Stimulated activated CD4-positive, alpha-beta T cell treated with anti-CD3 and anti-CD28 coated beads, Interleukin-1b, Interleukin-23, amount 100 ng/mL, for 24 hours (primary cell): ENCODE measurements at places on chromosomes 2 and 18.

DNA sequence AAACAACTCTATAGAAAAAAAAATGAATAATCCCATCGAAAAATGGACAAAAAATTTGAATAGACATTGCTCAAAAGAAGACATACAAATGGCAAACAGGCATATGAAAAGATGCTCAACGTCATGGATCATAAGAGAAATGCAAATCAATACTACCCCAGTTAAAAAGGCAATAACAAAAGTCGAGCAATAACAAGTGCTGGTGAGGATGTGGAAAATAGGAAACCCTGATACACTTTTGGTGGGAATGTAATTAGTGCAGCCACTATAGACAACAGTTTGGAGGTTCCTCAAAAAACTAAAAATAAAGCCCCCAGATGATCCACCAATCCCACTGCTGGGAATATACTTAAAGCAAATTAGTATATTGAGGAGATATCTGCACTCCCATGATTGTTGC lies 701.5 kb downstream of the NUP35 start:
- DNase-seq, result no peak

GRCh38 chr18:3472681-3473544 lies 22.9 kb downstream of the TGIF1 start:
- DNase-seq, result no peak

DNA sequence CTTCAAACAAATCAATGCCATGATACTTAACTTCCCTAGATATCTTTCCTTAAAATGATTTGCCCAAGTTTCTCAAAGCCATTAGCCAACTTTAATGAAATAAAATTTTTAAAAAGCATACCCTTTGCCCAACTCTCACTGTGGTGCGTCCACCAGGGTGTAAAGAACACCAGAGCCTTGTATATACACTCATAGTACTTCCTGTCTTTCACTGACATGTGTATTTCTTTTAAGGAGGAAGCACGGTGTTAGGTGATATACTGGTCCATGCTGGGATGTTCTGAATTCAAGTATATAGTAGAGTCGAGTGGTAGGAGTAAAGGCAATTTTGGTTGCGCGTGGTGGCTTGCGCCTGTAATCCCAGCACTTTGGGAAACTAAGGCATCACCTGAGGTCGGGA lies 22.7 kb downstream of the AAK1 start:
- no peak for DNase-seq

DNA sequence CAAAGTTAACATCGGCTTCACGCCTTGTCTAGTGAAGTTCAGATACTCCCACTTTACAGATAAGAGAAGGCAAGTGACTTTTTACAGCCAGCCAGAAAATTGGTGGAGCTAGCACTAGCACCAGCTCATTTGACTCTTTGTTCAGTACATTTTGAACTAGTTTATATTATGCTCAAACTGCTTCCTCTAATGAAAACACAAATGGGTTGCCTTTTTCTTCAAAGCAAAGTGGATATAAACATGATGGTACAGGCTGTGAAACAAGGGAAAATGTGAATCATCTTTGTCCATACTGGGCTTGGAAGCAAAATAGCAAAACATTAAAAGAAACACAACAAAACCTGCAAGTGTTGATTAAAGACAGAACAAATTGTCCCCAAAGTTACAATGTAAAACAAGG lies 99.6 kb upstream of the LHCGR start:
- DNase-seq, result no peak

GRCh38 chr2:56357655-56358295 lies 174.0 kb downstream of the CCDC85A start:
- DNase-seq, result no peak

DNA sequence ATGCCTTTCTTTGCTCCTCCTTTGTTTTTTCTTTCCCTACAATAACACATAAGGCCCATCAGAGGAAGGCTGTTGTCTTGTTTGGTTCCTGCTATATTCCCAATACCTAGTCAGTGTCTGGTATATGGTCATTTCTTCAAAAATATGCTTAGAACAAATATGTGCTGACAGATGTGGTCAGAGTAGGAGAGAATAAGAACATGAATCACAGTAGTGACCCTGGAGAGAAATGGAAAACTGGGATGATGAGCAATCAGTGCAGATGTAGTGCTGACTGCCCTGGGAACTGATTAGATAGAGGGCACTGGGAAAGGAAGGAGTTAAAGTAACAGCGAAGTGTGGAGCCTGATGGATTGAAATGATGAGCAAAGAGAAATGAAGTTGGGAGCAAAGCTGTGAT lies 189.4 kb upstream of the LHCGR start:
- no peak for DNase-seq

GRCh38 chr2:149577269-149577668 lies 10.3 kb downstream of the MMADHC start:
- DNase-seq, result no peak

GRCh38 chr2:104434966-104435365 lies 418.9 kb upstream of the POU3F3 start:
- no peak for DNase-seq

DNA sequence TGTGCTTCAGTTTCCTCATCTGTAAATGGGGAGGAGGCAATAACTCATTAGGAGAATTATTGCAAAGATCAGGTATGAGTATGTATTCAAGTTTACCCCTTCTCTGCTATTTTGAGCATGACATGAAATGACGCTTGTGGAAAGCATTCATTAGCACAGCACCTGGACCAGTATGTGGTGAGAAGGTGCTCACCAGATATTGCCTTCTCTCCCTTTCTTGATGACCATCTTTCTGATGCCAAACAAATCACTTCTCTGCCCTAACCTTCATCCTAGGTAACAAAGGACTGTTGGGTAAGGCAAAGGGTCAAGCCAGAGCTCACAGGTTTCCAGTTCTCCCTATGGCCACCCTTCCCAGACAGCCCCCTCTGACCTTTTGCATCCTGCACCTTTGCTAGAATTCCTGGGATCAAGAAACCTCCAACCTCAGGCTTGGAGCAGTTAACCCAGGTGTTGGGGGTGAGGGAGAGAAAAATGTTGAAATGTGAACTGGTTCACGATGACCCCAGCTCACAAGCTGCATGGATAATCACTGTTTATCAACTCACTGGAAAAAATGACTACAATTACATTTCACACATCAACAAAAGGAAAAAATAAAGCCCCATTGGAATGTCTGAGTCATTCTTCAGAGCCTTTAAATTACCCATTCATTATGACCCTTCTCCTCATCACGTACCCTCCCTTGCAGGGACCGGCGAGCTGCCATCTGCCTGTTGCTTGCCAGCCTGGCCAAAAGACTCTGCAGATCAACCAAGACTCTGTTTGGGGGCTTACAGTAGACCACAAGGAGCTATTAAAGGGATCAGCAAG lies 41.6 kb downstream of the LBH start:
- DNase-seq, result no peak

GRCh38 chr2:186691900-186692299 lies 2.0 kb upstream of the FAM171B start:
- no peak for DNase-seq
